H54 (cell line): ENCODE measurements at places on chromosomes 4 and X.

- DNase-seq: no peak
These were observed 130.1 kb upstream of the TECRL start for GRCh38 chr4:64539234-64539849.

DNA sequence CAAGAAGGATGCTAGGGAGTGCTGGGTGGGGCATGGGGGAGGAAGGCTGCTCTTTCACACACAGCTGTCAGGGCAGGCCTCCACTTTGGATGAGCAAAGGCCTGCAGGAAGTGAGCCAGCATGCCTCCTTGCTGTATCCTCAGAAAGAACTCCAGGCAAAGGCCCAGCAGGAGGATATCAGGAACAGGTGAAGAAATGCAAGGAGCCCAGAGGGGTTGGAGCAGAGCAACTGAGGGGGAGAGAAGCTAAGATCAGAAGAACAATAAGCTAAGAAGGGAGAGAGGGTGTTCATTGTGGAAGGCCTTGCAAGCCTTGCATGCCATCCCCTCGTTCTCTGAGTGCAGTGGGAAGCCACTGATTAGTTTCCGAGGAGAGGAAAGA, 115.1 kb downstream of the CAMK2D start:
- no peak for DNase-seq

DNA sequence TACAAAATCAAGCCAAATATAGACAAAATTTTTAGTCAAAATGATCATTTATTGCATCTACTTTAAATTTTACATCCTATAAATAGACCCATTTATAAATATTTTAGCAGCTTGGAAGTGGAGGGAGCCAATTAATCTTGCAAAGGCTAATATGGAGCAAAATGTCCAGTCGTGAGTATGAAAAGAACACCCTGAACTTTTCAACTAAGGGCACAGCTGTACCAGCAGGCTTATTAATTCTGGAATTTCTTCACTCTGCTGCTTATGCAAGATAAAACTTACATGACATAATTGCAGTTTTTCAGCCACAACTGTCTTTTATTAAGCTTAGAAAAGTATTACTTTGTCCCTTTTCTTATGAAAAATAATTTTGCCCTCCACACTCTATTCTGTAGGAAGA, 22.9 kb upstream of the USP53 start:
- DNase-seq: no peak

DNA sequence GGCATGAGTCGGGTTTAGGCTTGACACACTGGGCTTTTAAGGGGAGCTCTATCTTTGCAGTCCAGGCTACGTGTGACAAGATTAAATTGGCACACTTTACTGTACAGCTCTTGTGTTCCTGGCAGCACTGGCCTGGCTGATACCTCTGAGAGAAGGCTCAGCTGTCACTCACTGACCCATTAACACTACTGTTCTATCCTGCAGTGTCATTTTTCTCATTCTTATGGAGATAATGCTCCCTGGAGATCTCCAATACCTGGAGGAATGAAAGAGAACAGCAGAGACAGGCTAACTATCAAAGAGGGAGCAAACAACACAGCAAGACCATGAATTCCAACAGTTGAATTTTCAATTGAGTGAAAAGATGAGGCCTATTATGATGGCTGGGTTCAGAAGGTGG, 1.7 kb upstream of the PDHA2 start:
- no peak for DNase-seq

DNA sequence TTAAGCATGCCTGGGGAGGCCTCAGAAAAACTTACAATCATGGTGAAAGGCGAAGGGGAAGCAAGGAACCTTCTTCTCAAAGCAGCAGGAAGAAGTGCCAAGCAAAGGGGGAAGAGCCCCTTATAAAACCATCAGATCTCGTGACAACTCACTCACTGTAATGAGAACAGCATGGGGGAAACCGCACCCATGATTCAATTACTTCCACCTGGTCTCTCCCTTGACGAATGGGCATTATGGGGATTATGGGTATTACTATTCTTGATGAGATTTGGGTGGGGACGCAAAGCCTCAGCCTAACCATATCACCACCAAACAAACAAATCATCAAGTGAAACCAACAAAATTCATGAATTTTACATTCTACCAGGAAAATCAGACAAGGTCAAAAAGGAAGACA, 76.7 kb upstream of the TAB3 start:
- DNase-seq: no peak

GRCh38 chr4:162791226-162791625, 375.5 kb downstream of the NAF1 start:
- DNase-seq: no peak

- no peak for DNase-seq
These were observed 21.7 kb upstream of the CD40LG start for GRCh38 chrX:136626237-136626636.

DNA sequence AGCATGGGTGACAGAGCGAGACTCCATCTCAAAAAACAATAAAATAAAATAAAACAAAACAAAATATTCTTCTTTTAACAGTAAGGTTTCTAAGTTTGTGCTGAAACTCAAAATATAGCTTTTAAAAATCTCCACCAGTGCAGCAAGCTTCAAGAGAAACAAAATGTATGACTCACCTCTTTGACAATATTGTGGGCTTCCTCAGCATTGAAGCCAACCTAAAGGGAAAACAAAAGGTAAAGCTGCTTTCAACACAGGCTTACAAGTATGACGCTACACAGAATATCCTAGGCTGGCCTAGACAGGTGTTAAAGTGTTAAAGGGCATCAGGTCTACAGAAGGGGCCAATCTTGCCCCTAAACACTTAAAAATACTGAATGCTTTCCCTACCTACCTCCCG, 1.2 kb downstream of the DYNLT3 start:
- no peak for DNase-seq

GRCh38 chr4:68885545-68885944, 66.1 kb downstream of the UGT2A3 start:
- DNase-seq: no peak

DNA sequence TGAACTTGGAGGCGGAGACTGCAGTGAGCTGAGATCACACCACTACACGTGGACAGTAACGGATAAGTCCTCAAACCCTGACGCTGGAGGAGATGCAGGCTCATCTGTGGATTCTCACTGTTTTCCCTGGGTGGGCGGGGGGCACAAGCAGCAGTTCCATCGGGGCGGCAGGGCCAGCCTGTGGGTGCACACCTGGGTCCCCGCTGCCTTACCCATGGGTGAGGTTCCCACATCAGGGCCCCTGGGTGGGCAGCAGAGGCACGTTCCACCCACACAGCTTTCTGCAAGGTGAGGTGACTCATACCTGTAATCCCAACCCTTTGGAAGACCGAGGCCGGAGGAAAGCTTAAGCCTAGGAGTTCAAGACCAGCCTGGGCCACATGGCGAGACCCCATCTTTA, 56.6 kb upstream of the MXD4 start:
- DNase-seq: no peak

- DNase-seq: no peak
These were observed 336.3 kb upstream of the TRAM1L1 start for GRCh38 chr4:117421706-117422105.

GRCh38 chrX:41336447-41336846, 2.5 kb downstream of the DDX3X start:
- no peak for DNase-seq

GRCh38 chr4:35038845-35039244, 1205.5 kb downstream of the ARAP2 start:
- no peak for DNase-seq

GRCh38 chr4:183986291-183986970, 81.3 kb downstream of the STOX2 start:
- no peak for DNase-seq

DNA sequence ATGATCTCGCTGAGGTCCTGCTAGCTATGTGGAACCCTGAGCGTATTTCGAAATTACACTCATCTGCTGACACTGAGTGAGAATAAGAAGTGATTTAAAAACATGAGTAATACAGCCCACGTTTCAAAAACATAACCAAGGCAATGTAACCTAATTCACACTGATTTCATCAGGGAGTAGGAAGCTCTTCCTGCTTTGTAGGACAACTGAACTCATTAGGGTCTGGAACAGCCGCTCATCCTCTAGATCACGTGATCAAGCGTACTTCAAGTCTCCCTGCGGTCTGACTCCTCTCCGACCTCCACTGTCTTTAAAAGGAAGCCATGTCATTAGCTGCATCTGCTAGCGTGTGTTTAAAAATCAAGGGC, 138.0 kb downstream of the NSUN7 start:
- no peak for DNase-seq

DNA sequence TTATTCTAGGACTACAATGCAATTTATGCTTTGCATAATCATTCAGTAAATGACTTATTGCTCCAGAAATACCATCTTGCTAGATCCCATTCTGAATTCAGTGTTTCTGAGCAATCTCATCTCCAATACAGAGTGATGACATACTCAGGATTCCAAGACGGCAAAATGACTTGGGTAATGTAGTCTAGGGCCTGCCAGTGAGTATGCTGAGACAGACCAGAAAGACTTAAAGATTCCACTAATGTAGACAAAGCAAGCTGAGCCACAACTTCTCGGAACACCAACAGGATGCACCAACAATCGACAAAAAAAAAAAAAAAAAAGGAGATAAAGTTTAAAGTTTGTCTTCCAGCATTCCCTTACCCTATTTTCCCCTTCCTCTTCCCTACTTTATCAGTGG, 919 bp upstream of the SEC24B start:
- DNase-seq: no peak

GRCh38 chrX:67789536-67789935, 245.7 kb downstream of the AR start:
- no peak for DNase-seq

GRCh38 chrX:123298026-123298425, 113.9 kb downstream of the GRIA3 start:
- DNase-seq: no peak

DNA sequence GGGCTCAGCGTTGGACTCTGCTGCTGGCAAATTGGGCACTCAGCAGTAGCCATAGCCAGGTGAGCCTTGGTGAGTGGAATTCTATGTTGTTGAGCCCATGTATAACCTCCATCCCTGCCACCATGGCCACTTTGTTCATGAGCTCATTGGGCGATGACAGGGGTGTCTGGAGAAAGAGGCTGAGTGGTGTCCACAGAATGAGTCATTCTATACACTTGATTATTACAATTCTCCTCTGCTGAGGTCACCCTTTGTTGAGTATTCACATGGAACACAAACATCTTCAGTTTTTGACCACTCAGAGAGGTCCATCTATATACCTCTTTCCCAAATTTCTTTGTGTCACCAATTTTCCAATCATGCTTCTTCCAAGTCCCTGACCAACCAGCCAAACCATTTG, 1341.7 kb downstream of the PCDH7 start:
- DNase-seq: no peak

DNA sequence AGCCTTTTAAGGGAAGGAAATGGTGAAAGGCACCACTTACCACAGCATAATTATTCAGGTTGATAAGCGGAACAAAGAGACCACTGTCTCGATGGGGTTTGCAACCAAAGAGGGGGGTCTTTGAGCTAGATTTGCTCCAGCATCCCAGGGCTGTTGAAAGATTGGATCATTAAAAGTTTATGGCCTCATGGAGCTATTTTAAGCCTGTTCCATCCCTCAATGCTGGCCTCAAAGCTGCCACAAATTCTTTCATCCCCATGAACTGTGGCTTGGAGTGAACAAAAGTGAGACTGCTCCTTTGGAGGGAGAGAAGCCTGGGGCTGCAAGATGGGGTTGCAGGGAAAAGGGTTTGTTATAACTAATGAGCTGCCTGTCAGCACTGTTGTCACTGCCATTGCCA, 209.8 kb downstream of the RTL9 start:
- DNase-seq: no peak

- no peak for DNase-seq
These were observed 20.4 kb upstream of the DCTD start for GRCh38 chr4:182937268-182938204.

DNA sequence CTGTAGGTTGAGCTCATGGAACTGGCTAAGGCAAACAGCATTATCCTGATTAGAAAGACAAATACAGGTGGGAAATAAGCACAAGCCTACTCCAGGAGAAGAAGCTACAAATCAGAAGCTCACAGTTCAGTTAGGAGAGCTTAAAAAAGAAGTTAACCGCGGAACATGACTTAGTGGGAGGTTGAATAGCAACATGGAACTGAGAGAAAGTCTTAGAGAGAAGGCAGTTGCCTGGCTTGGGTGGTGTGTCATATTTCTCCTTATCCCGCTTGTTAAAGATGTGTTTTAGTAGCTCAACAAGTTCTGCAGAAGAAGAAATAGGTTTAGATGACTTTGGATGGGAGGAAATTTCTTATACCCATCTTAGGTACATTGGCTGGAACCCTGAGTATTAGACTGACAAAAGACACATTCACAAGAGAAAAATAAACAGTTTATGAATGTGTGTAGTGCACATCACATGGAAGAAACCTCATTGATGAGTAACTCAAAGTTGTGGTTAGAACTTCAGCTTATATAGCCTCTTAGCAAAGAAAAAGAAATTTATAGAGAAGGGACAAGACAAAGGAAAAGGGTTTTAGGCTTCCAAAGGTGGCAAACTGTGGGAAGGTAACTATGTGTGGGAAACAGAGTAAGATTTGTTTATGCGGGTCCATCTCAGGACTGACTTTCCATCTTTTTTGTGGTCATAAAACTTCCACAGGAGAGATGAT, 37.4 kb upstream of the RXFP1 start:
- DNase-seq: no peak

GRCh38 chr4:77821775-77822174, 2.6 kb upstream of the CNOT6L start:
- no peak for DNase-seq

- no peak for DNase-seq
These were observed 282.7 kb upstream of the TAPT1 start for GRCh38 chr4:16508968-16509367.

- no peak for DNase-seq
These were observed 72.6 kb upstream of the SLC4A4 start for GRCh38 chr4:71266090-71266794.

GRCh38 chrX:13265549-13266132, 54.2 kb downstream of the ATXN3L start:
- no peak for DNase-seq

GRCh38 chr4:2964706-2965258, 1.4 kb downstream of the GRK4 start:
- no peak for DNase-seq

DNA sequence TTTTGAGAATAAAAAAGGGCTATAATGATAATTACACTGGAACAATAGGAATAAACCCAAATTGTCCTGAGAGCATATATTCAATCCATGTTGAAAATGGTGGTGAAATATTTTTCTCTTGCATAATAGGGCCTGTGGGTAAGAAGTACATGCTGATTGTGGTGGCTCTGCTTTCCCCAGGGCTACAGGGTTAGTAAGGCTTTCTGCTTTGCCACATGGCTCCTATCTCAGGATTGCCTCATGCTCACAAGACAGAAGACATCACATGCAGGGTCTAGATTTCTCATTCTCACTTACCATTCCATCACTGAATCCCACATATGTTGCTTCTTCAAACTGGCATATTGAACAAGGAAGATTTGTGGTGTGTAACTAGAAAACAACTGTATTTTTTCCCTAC, 12.4 kb upstream of the VEGFC start:
- DNase-seq: no peak

- no peak for DNase-seq
These were observed 39.5 kb upstream of the MAP3K15 start for GRCh38 chrX:19554786-19555185.
